ENCODE measurements at places on chromosomes 11 and 22.

GRCh38 chr11:113874581-113875233 is 665 bp downstream of the USP28 start:
- DNase-seq, result no peak

DNA sequence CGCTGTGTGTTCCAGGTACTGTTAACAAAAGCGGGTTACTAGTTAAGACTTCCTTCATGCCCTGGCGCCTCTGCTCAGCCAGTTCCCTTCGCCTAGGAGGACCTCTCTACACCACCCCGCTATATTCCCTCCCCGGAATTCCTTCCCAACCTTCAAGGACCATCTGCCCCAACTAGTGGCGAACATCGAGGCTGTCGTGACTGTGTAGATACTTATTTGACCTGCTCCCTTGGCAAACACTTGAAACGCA is 450 bp upstream of the BCL2L13 start:
- no peak for DNase-seq

GRCh38 chr11:88521399-88521798 is 183.9 kb upstream of the CTSC start:
- DNase-seq, result no peak

DNA sequence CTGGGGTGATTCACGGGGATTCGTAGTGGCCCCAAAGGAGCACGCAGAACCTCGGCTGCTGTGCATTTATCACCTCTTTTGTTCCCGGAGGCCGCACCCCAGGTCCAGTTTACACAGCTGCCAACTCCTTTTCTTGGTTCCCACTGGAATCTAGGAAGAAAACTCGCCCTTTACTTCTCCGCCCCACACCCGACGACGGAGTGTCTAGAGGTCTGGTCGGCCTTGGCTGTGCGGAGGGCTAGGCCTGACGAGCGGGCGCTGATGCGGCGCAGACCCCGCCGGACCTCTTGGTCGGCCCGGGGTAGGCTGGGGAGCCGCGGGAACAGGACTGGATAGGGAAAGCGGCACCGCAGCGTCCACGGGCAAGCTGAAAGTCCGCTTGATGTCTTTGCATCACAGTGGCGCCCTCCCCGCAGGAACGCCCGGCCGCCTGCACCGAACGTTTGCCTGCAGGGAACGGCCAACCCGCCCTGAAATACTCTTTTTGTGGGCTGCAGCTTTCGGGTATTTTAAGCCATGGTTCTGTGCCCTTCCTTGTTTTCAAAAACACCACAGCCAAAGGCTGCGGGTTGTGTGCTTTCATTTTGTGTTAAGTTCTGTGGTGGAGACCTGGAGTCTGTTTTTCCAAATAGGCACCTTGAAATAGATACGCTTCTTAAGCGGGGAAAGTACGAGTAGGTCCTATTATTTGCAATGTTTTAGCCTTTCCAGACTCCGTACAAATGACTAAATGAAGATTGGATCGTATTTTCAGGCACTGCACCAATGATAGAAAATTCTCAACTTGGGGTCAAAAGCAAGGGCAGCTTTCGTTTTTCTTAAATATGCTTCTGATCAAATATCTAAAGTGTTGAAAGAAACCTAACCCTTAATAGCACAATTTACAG is 829 bp upstream of the ZBED5 start:
- peak; percentile 79 for DNase-seq

DNA sequence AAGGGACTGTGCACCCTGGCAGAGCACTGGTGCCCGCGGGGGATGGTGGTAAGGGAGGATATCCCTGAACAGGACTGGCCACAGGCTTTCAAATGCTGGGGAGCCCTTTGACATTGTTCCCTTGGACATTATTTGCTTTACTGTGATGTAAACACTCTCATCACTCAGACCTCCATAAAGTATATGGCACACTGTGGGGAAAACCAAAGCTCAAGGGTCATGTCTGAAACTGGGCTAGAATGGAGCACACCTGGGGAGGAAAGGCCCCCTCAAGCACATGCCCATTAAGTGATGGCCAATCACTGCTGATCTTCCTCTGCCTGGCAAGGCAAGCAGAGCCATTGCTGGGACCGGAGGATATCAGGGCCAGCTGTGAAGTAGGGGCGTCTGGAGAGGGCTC is 60.9 kb upstream of the TENM4 start:
- DNase-seq, result no peak

GRCh38 chr11:76330651-76331050 is 50.3 kb downstream of the THAP12 start:
- no peak for DNase-seq

- DNase-seq, result no peak
These were observed 21.7 kb downstream of the SELENOO start for GRCh38 chr22:50222508-50222907.

- DNase-seq, result peak; percentile 6
These were observed 516.9 kb downstream of the TBC1D22A start for GRCh38 chr22:47279337-47279736.

DNA sequence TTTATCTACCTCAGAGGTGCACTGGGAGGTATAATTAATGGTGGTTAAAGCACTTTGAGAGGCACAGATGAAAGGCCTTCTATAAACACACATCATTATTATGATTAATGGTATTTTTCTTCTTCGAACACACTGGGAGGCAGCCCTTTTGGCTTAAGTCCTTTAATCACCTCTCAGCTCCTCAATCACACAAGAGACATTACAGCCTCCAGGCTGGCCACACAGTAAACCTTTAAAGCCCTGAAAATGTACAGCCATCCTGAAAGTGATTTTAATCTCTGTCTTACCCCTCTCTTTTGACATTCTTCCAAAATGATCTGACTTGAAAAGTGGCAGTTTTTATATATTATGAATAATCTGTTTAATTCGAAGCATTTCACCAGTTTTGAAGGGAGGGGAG is 54.3 kb upstream of the VSTM5 start:
- no peak for DNase-seq

DNA sequence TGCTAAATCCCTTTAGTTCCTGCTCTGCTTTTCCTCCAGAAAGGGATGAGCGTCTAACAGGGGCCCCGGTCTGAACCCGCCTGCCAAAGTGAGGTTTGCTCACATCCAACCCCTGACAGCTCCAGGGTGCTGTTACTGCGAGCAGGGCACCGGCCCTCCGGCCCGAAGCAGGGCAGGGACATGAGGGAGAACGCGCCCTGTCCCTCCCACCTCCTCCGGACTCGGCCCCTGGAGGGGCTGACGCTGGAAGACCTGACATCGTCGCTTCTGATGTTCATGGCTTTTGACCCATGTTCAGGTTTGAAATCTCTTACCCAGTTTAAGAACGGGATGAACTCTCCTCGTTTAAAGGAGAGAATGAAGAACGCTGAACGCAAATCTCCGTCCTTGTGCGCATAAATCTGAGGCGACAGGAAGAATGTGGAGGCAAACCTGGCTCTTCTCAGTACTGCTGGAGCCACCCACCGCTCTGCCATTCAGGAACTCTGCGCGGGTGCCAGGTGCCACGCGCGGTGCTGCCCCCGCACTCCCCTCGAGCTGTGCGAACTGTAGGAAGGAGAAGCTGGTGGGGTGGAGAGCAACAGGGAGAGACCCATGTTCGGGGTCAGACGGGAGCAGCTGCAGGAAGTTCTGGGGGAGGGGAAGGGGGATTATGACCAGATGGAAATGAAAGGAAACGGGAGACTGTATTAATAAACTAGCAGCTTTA is 826 bp upstream of the EEF1G start:
- DNase-seq, result peak; percentile 33

- no peak for DNase-seq
These were observed 29.8 kb downstream of the DAGLA start for GRCh38 chr11:61710019-61710418.

- no peak for DNase-seq
These were observed 10.2 kb downstream of the KCNJ4 start for GRCh38 chr22:38444783-38445182.

DNA sequence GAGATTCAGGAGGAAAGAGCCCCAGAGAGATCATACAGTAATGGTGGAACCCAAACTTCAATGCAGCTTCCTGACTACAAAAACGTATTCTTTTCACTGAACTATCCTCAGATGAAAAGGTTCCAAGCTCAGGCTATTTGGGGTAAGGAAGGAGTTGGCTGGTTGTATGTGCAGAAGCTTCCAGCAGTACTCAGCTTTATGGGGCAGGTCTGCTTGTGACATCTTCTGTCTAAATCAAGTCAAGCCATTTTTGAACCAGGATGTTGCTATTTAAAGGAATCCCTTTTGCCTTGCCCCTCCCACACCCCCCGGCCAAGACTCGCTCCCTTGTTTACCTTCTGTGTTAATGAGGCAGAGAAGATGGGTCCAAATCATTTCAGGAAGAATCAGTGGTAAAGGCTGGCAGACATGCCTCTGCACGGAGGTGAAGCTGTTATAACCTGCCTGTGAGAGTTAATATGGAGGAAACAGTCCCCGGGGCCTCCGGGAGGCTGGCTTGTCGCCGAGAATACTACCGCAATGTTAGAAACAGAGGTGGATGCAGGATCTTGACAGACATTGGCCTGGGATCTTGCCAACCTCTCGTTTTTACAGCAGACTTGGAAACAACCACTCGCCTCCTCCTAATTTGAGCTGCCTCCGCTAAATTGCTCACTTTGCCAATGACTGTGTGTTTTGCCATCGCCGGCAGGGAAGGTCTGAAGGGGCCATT is 45.4 kb downstream of the TIMP3 start:
- no peak for DNase-seq

- no peak for DNase-seq
These were observed 66.6 kb downstream of the RPL27A start for GRCh38 chr11:8749202-8749601.
